ENCODE measurements at places on chromosomes 12 and 14.

GRCh38 chr12:123401753-123402683 lies 18.1 kb downstream of the KMT5A start:
- DNase-seq: no peak

GRCh38 chr12:22254478-22254877 lies 80.0 kb downstream of the ST8SIA1 start:
- DNase-seq: no peak

GRCh38 chr12:71194657-71195056 lies 36.9 kb upstream of the TSPAN8 start:
- no peak for DNase-seq

DNA sequence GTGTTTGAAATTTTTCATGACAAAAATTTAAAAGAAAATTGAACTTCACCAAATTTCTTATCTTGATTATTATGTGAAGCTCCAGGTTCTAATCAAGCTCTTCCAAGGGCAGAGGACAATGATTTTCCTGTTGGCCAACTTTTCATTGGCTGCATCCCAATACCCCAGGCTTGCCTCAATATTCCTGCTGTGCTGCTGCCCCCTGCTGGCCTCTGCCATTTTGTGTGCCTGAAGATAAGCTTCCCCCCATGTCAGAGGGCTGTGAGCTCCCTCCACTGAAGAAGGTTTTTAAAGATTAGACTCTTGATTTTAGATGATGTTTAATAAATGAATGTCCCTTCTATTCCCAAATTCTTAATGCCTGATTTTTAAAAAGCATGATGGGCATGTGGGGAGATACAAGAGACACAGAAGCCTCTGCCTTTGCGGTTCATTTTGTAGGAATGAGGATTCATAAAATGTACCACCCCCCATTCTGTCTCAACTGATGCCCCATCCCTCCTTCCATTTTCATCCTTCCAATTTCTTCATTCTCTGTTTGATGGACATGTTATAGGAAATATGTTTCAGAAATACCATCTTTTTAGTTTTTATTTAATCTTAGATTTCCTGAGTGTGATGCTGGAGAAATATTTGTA lies 76.7 kb upstream of the RGS6 start:
- no peak for DNase-seq

- no peak for DNase-seq
Measured at GRCh38 chr12:32820376-32820931, 64.8 kb upstream of the YARS2 start.

DNA sequence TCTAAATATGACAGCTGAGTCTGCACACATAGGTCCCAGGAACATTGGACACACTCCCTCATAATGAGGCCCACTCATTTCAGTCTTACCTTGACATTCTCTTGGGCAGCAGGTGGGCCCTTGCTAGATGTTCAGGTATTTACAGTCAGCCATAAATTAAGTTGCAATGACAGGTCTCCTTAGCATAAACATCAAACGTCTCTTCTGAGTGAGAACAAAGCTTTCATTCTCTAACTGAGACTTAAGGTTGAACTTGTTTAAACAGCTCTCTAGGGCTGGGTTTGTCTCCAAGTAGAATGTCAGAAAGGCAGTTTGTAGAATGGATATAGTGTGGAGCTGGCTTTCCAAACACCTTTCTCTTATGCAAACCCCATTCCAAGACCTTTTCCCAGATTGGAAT lies 10.3 kb downstream of the ACVR1B start:
- no peak for DNase-seq

DNA sequence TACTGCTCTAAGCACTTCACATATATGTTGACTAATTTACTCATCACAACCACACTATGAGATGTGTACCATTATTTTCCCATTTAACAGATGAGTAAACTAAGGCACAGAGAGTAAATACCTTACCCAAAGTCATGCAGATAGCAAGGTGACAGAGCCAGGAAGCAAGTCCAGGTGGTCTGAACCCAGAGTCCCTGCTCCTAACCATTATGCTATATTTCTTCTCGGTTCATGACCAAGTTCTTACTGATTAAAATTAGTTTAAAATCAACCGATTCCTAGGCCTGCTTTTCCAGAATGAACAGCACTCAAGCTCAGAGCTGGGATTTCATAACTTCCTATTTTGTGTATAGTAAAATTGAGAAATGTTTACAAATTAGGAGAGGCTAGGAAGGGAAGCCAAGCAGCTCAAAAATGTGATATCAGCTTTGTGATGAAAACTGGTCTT lies 85.5 kb upstream of the EGLN3 start:
- DNase-seq: no peak

- no peak for DNase-seq
Measured at GRCh38 chr12:118102609-118103008, 1.2 kb downstream of the VSIG10 start.

GRCh38 chr12:86194721-86195120 lies 61.5 kb downstream of the MGAT4C start:
- peak; percentile 11 for DNase-seq

- DNase-seq: no peak
Measured at GRCh38 chr12:34033628-34034296, 11.5 kb downstream of the ALG10 start.

DNA sequence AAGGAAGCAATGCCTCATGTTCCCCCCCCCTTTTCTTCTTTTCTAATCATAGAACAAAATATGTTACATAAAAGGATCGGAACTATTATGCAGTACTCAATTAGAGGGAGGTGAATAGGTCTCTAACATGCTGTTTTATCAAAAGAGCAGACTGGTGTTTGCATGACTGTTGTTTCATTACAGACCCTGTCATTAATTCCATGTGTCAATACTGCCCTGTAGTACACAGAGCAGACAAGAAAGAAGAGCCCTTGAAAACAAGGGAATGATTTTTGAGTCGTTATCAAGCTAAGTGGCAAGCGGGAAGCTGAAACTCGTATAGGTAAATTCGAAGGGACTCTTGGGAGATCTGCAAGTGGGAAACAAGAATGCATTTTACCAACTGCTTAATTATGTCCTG lies 76.9 kb upstream of the TMEM263 start:
- DNase-seq: no peak

DNA sequence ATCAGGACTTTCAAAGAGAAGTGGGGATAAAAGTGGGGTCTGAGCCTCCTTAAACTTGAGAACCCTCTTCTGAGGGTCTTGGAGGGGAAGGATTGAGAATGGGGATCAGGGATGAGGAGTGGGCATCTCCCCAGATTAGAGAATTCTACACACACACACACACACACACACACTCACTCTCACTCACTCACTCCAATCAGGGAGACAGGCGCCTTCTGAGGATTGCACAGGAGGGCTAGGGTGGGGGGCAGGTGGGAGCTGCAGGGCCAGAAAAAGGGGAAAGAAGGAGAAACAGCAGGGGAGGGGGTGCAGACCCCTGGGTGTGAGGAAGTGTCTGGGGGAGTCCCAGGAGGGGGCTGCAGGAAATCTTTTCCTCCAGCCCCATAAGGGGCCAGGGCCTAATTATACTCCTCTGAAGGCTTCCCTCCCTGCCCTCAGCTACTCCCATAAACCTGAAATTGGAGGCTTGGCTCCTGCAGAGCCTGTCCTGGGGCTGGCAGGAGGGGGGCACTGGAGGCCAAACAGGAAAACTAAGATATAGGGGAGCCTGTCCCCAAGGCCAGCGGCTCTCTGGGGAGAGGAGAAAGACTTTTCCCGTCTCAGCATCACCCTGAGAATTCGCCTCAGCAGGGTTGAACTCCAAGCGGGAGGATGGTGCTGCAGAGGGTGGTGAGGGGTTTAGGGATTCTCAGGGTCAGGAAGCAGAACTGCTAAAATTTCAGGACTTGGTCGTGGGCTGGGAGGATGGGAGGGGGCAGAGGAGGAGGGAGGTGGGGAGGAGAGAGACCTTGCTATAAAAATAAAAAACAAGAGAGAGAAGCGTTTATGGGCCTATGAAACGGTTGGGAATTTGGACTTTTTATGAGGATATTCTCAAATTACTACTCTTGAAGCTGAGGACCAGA lies 1.6 kb downstream of the HOXC9 start:
- no peak for DNase-seq

GRCh38 chr12:128571906-128572810 lies 251.6 kb downstream of the SLC15A4 start:
- no peak for DNase-seq

- no peak for DNase-seq
Measured at GRCh38 chr14:74109369-74109768, 24.6 kb downstream of the LIN52 start.

- no peak for DNase-seq
Measured at GRCh38 chr12:21828779-21829178, 54.3 kb upstream of the KCNJ8 start.

GRCh38 chr12:5500331-5500659 lies 68.4 kb downstream of the NTF3 start:
- no peak for DNase-seq

DNA sequence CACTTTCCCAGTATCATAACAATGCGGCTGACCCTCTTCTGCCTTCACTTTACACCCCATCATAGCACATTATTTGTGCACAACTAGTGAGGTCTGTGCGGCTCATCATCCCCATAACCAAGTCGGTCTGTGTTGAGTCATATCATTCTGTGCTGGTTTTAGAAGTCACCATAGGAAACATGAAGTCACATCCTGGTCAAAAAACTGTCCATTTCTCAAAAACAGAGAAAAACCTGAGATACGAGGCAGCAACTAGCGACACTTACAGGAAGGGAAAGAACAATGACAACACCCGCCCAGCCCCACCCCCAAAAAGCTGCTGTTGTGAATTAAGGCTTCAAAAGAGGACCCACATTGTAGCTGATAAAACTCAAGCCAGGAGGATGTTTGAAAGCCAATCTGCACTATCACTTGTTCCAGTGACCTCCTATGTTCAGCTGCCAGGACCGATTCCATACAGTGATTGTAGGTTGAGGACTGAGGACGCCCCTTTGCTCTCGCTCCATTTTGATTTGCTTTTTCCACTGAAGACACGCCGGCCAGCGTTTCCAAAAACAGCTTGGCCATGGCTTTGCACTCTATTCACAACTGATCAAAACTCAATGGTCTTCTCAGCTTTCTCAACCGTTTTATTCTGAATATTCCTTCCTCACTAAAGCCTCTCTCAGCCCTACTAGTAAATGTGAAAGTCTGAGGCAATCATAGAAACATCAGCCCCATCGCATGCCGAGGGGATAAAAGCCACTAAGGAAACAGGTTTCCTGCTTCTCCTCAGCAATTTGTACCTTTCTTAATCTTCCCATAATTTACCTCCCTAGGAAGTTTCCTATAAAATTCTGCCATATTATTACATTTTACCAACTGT lies 87.5 kb downstream of the DUSP16 start:
- no peak for DNase-seq

- no peak for DNase-seq
Measured at GRCh38 chr12:43416981-43417380, 135.0 kb downstream of the ADAMTS20 start.

DNA sequence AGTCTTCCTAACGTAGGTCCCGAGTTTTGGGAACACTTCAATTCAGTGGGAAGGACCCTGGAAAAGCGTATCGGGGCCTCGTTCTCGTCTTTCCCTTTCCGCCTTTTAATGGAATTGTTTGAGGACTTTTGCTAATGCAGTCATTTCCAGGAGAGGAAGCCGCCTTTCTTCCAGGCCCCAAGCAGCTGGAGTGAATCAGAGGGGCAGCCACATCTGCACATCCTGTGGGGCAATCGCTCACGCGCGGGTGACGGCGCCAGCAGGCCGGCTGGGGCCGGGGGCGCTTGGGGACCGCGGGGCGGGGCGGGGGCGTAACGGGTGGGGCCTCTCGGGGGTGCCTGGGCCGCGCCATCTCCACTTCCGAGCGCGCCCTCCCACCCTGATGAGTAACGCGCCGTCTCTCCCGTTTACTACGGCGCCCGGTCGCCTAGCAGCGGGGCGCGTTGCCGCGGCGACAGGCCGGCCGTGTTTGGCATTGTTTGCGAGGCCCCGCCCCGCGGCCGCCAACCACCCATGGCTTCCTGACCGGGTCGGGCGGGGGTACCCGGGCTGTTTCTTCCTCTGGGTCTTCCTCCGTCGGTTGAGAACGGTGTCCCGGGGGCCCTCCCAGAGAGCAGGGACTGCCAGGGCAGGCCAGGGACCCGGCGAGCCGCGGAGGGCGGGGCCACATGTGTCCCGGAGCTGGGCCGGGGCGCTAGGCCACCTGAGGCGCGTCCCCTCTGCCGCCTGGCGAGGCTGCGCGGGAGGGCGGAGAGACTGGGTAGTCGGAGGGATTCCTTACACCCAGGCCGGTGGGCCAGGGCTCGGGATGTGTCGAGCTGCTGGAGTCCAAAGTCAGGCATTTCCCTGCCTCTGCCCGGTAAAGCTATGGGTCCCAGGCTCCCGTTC lies 2.3 kb downstream of the GSG1 start:
- peak; percentile 95 for DNase-seq

DNA sequence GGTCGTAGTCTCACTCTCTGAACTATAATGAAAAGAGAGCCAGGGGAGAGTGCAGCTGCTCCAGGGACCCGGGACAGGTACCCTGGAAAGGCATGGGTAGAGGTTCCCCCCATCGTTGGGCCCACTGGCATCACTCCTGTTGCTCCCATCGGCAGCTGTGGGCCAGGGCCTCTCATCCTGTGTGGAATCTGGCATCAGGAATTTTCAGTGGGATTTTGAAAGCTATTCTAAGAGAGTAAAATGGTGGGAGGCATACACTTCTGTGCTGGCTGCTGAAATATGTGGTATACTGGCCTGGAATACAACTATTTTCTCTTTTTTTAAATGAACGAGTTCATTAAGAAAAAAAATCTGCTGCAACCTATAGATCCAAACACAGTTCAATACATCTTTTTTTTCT lies 38.1 kb downstream of the EML1 start:
- no peak for DNase-seq

- no peak for DNase-seq
Measured at GRCh38 chr12:117084405-117085317, 14.6 kb downstream of the TESC start.

DNA sequence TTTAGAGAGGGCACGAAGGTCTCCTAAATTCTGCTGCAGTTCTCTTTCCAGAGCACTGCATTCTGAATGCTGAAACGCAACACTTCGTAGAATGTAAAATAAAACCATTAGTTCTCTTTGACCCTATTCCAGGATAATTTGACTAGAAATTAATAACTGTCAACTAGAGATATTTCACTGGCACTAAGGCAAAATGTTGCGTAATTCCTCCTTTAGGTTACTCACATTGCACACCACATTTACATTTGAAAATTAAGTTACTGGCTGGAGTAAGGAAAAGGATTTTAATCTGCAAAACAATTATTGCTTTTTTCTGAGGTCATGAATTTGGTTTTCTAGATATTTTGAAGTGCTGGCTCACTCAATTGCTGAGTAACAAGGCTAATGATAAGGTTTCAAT lies 58.0 kb upstream of the TRHDE start:
- DNase-seq: no peak

- DNase-seq: peak; percentile 10
Measured at GRCh38 chr12:119673634-119674033, 5.7 kb downstream of the PRKAB1 start.

GRCh38 chr12:92234533-92234932 lies 88.9 kb upstream of the BTG1 start:
- no peak for DNase-seq

DNA sequence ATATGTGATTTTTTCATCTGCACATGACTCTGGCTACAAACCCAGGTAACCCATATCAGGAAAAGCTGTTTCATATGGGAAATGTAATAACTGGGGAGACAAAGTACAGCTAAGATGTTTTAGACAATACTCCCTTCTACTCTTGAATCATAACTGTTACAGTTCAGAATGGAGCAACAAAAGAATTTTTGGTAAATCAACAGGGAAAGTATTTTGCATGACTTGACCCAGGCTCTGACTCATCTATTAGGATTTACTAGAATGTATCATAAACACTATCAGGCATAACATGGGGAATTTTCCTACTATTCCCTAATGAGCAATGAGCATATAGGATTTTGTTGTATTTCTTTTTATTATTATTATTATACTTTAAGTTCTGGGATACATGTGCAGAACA lies 553.0 kb downstream of the SLC16A7 start:
- DNase-seq: no peak

- no peak for DNase-seq
Measured at GRCh38 chr14:23512156-23512555, 39.4 kb downstream of the ZFHX2 start.

Data from C1 segment of cervical spinal cord (tissue), 14 donors.